A549 treated with ZK216348 at 1 μM for 4 hours (cell line): ENCODE measurements at places on chromosomes 4 and X. TPM values are rescaled to one million over a fixed set of nuclear protein-coding genes. Genes with fewer than 3 reads are reported as not detected.

The FRMPD4 gene
- 0.02 to 0.11 TPM (median 0.03 TPM) in 4 of 5 replicates, not detected in the other for total RNA-seq

The MAGEA8 gene
- not detected in 5 replicates for total RNA-seq

The PLA2G12A gene
- total RNA-seq = 11.4 to 17.9 TPM (median 12.2 TPM) in 5 replicates

The LANCL3 gene
- total RNA-seq = not detected in 5 replicates

The CCDC160 gene
- not detected in 5 replicates for total RNA-seq

The VCX3A gene
- not detected in 5 replicates for total RNA-seq

The PAGE5 gene
- total RNA-seq = not detected in 5 replicates

The BANK1 gene
- total RNA-seq = 0.65 to 1.0 TPM (median 0.73 TPM) in 5 replicates

The CFAP47 gene
- not detected in 5 replicates for total RNA-seq

The SMIM10L2A gene
- 0.13 to 0.23 TPM (median 0.18 TPM) in 5 replicates for total RNA-seq

The RWDD4 gene
- 17.9 to 23.0 TPM (median 19.8 TPM) in 5 replicates for total RNA-seq

The PTTG2 gene
- not detected in 5 replicates for total RNA-seq

The TRIM75 gene
- total RNA-seq = not detected in 5 replicates

The NXF2 gene
- not detected in 5 replicates for total RNA-seq

The KLHL13 gene
- 0.14 to 0.31 TPM (median 0.18 TPM) in 5 replicates for total RNA-seq

The COL25A1 gene
- not detected in 5 replicates for total RNA-seq

The ENAM gene
- total RNA-seq = not detected in 5 replicates

The GPR50 gene
- total RNA-seq = 0.12 to 0.26 TPM (median 0.13 TPM) in 4 of 5 replicates, not detected in the other

The POLN gene
- total RNA-seq = 0.46 to 1.2 TPM (median 0.88 TPM) in 5 replicates

The ZNF141 gene
- 2.4 to 3.1 TPM (median 2.7 TPM) in 5 replicates for total RNA-seq

The RHOH gene
- 0.15 to 0.23 TPM (median 0.19 TPM) in 4 of 5 replicates, not detected in the other for total RNA-seq

The MAP9 gene
- 5.2 to 7.9 TPM (median 5.6 TPM) in 5 replicates for total RNA-seq
